Choroid plexus epithelial cell (primary cell): ENCODE measurements at places on chromosomes 11 and 22.
A peak's percentile ranks its signal among the peaks of the same experiment; 100 is the strongest.

GRCh38 chr11:87466223-87466622, 428.5 kb downstream of the TMEM135 start:
- DNase-seq, result no peak

DNA sequence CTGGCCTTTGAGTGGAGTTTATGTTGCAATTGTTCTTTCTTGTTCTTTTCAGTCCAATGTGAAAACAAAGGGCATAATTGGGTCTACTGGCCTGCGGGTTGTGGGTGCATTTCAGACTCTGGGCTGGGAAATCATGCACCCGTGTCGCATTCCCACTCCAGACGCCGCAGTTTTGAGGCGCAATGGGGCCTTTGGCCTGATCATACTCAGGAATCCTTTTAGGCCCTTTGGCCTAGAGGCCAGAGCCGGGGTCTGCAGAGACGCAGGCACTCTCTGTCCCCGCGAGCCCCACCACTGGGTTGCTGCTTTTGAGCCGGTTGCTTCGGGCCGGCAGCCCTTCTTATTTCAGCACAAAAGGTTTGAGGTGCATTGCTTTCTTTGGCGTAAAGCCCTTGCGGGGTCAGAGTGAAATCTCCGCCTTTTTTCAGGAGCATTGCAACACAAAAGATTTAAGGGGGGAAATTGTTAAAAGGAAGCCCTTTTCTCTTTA, 48.4 kb upstream of the DBX1 start:
- no peak for DNase-seq

DNA sequence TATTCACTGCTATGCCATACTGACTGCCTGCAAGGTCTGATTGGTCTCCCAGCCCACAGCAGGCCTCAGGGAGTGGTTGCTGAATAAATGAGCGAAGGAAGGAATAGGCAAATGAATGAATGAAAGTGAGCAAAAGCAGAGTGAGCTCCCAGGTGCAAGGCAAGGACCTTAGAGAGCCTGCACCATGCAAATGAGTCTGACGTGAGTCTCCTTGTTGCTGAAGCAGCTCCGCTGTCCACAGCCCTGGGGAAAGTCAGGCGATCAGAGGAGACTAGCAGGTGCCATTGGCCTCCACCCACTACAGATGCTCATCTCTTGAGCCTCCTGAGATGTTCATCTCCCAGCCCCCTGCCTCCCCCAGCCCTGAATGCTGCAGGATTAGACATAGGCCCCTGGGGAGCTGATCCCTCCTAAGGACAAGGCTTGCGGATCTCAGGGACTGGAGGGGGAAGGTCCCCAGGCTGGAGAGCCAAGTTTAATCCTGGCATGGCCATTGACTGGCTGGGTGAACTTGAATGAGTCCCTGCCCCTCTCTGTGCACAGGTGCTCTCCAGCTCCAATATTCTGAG, 22.1 kb downstream of the GDPD5 start:
- DNase-seq, result no peak

- DNase-seq, result no peak
Observed at GRCh38 chr11:92409956-92410355, 185.3 kb downstream of the FAT3 start.

DNA sequence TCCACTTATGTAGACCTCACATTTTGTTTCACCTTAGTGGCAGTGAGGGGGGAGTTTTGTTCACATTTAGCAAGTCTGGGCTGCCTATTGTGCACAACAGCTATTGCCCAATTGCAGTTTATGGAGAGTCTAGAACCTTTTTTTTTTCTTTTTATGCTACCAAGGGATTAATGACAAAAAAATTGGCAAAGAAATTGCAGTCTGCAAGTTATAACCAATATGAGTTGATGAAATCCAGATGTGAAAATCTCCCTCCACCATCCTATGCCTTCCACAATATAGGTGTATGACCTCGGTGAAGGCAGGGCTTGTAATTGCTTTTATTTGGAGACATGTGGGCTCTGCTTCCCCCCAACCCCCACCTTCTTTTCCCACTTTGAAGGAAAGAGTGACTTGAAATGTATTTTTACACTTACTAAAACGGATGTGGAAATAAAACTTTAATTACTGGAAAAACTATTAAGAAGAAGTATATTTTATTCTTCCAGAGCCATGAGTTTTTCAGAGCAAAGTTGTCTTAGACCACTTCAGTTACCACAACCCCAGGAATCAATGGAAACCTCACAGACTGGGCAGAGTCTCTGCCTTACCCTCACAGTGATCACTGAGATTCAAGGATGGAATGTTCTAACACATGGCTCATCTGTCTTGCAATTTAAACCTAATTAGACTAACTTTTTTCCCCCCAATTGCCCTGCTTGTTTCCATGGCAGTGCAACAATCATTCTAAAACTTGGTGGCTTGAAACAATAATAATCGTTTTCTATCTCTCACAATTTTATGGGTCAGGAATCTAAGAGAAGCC, 120.8 kb upstream of the SLC5A12 start:
- no peak for DNase-seq

- DNase-seq, result peak; percentile 85
Observed at GRCh38 chr11:57800444-57801182, 39.0 kb downstream of the CTNND1 start.
